ENCODE measurements at places on chromosomes 1 and 21.

- no peak for DNase-seq
Measured at GRCh38 chr1:101960142-101960541, 36.6 kb downstream of the OLFM3 start.

- no peak for DNase-seq
Measured at GRCh38 chr1:156407344-156407743, 38.3 kb downstream of the RHBG start.

DNA sequence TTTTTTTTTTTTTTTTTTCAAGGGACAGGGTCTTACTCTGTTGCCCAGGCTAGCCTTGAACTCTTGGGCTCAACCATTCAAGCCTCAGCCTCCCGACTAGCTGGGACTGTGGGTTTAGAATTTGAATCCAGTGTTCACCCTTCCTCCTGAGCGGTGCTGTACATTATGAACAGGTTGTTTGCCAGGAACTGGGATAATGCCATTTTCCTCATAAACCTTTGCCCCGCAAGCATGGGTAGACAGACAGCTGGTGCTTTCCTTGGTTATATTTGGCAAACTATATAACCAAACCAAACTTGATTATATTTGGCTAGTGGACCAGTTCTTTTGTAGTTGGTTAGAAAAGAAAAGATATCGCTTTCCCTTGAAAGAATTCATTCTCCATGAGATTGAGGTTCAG lies 54.9 kb downstream of the GALNT2 start:
- no peak for DNase-seq

DNA sequence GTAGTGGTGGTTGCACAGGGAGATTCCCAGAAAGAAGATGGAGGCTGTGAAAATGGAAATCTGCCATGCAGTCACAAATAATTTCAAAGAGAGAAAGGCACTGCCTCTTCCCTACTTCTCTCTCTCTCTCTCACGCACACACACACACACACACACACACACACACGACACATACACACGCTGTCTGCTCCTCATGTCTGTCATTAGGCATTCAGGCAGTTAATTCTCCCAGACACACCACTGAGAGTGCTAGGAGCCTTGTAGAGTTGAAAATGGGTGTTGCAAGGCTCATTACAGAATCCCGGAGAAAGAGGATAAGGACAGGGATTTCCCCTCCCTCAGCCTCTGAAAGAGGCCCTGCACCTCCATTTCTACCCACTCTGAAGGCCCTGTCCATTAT lies 47.8 kb upstream of the LRRN2 start:
- DNase-seq: no peak

GRCh38 chr1:214445831-214446614 lies 105.4 kb downstream of the PTPN14 start:
- DNase-seq: peak; percentile 99

DNA sequence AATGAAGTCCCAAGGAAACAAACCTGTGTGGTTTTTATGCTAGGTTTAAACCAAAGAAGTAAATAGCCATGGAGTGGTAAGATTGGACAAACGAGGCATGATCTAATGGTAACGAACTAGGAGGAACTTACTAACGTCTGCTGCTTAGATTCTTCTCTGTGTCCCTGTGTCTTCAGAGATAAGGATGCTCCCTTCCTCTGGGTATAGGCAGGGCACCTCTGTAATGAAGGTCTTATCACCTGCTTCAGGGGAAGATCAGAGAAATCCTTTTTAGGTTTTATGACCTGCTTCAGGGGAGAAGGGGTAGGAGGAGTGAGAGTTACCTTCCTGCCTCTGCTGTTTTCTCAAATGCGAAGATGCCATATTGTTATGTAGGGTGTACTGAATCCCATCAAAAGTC lies 214.9 kb upstream of the L1TD1 start:
- no peak for DNase-seq

- DNase-seq: peak; percentile 97
Measured at GRCh38 chr21:39349211-39350093, 564 bp upstream of the HMGN1 start.

DNA sequence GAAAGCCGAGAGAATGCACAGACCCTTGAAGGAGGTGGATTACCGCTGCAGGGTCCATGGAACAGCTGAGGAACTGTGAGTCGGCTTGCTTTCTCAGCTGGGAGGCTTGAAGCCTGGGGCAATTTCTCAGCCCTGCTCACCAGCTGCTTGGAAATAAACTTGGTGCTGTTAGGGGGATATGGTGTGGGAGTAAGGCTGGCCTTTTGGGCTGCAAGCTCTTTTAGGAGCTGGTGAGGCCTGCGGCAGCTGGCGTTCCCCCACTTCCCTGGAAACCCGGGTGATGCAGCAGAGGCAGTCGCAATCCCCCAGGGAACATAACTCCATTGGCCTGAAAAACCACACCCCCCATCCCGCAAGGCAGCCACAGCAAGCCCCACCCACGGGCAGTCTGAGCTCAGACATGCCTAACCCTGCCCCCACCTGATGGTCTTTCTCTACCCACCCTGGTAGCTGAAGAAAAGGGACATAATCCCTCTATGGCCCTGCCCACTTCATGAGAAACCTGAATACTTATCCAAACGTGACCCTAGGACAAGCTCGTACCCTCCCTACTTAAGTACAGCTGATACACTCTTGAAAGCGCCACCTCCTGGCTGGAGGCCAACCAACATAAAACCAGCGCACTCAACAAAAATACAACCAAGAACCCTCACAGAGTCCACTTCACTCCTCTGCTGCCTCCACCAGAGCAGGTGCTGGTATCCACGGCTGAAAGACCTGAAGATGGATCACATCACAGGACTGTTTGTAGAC lies 1995.8 kb downstream of the NCAM2 start:
- no peak for DNase-seq

- DNase-seq: peak; percentile 71
Measured at GRCh38 chr1:241706967-241707366, 54.9 kb downstream of the WDR64 start.

- DNase-seq: no peak
Measured at GRCh38 chr1:46474570-46474969, 15.1 kb upstream of the DMBX1 start.

DNA sequence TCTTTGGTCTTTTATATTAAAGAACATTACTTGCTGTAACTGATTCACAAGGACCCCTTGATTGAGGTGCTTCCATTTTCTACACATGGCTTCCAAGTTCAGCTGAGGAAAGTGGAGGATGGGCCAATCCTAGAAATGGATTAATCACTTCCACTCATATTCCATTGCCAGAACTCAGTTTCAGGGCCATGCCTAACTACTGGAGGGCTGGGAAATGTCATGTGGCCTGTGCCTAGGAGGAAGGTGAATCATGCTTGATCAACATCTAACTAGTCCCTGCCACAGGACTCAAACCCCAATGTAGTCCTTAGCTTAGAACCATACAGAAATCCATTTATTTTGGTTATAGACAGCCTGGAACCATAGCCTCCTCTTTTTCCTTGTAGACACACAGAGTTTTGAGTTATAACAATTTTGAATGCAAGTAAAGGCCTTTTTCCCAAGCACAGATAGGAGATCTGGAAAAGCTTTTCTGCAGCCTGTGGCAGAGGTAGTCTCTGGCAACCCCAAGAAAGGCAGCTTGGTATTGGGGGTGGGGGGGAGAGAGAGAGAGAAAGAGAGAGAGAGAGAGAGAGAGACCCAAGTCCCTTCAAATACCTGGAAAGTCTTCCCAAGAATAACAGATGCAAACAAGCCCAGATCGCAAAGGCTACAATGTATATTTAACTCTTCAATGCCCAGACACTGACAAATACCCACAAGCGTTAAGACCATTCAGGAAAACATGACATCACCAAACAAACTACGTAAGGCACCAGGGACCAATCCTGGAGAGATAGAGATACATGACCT lies 12.5 kb downstream of the MAST2 start:
- peak; percentile 40 for DNase-seq

- no peak for DNase-seq
Measured at GRCh38 chr1:98893371-98893770, 111.3 kb downstream of the PLPPR5 start.

GRCh38 chr21:29265690-29266479 lies 32.8 kb upstream of the BACH1 start:
- DNase-seq: peak; percentile 42

DNA sequence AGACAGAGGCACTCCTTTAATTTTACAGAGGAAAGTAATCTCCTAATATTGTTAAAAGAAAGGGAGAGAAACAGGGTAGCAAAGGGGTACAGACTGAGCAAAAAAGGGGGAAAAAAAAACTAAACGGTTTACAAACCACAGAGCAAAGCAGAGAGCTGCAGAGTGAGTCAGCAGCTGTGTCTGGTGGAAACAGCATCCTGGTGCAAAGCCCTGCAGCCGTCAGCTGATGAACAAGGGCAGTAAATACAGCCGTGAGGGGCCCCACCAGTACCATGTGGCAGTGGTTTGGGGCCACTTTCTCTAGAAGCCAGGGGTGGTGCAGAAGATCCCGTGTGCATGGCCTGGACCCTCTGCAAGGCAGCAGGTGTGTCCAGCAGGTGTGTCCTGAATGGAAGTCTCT lies 111.3 kb downstream of the ERG start:
- DNase-seq: peak; percentile 50

- no peak for DNase-seq
Measured at GRCh38 chr1:5552787-5553484, 439.3 kb downstream of the NPHP4 start.

DNA sequence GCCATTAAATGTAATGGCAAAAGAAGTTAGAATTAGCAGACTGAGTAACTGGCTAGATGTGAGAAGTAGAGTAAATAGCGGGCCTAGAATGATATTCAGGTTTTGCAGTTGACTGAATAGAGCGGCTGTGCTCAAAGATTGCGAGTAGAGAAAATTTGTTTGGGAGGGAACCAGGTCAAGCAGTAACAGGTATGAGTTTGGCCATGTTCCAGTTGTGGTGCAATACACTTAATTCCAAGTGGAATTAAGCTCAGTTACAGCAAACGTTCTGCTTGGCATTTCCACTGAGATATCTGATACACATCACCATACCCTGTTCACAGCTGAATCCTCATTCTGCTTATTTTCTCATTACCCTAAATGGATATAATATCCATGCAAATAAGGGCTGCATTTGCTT lies 1382.9 kb downstream of the MRPL39 start:
- DNase-seq: no peak

DNA sequence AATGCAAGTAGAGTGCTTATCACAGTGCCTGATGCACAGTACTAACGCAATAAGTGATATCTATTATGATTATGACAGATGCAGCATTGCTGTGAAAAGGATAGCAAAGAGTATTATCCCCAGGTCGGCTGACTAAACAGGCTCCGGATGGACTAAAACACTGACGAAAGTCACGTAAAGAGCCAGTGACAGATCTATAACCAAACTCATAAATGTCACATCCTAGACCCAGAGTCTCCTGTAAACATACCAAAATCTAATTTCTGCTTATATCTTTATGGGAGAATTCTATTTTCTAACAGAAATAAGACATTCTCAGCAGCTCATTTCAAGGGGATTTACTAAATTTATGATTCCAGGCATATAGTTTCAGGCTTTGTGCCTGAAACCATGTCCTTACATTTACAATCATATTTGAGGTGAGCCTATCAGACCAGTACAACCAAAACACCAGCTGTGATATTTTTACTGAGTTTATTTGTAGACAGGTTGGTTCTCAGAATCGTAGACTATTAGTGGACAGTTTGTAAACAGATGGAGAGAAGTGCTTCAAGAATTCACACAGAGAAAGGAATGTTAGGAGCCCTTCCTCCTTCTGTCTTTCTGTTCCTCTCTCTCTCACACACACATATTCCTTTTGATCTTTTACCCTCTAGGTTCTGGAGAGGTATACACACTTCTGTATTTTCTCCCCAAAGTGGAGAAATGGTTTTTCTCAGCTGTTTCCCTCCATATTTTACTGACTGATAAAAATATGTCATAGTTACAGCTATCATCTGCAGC lies 52.4 kb upstream of the WDR26 start:
- no peak for DNase-seq

DNA sequence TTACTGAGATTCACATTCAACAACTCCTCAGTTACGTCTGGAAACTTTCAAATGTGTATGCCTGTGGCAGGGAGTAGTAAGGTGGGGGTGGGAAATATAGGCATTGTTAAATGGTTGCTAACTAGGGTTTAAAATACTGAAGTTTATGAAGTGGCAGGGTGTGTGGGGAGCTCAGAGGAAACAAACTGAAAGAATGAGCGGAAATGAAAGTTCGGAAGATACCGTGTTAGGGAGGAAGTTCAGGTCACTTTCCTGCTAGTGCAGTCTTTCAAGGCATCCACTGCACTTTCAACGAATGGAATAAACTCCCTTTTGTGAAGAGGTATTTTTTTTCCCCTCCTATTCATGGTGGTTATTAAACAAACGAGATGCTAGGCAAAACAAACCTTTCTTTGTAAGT lies 19.7 kb downstream of the SYNJ1 start:
- DNase-seq: no peak

DNA sequence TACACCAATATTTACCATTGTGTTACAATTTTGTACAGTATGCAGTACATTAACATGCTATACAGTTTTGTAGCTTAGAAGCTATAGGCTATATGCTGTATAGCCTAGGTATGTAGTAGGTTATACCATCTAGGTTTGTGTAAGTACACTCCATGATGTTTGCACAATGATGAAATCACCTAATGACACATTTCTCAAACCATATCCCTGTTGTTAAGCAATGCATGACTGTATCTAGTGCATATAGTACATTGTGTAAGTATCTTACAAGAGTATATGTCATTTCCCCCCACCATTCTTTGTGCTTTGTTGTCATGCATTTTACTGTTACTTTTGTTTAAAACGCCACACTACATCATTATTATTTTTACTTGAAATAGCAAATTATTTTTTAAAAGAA lies 65.7 kb upstream of the RNF11 start:
- DNase-seq: peak; percentile 18

DNA sequence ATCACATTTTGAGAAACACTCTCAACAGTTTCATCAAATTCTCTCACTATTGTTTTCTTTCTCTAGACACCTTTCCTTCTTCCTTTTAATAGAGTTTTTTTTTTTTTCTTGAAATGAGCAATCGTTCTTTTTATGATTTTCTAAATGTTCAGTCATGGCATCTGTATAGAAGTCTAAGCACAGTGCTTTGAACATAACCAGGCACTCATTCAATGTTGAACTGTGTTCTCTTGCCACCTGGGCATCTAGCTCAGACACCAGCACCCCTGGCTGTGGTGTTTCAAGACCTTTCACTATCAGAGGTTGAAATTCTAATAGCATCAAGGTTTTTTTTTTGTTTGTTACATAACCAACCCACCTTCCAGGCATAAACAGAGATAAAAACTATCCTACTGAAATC lies 96.6 kb downstream of the DNM3 start:
- no peak for DNase-seq

All from fibroblast of skin of right biceps (primary cell).